ENCODE measurements at places on chromosomes 7 and 10.

- no peak for DNase-seq
These were observed 398.9 kb downstream of the ADRA2A start for GRCh38 chr10:111475720-111476119.

DNA sequence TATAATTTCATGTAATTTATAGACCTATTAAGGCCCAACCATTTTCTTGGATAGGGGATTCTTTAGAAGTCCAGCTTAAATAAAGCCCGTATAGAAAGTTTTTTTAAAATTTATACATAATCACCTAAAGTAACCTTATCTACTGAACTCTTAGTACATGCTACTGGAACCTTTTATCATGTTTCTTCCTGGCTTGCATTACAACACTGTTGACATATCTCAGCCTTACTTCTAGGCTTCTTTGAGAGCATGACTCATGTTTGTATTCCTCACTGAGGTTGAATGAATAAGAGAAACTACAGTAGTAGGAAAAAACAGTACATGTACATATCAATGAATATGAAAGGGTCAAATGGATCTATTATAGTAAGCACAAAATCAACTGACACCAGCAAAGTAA is 8.2 kb upstream of the MAGI2 start:
- no peak for DNase-seq

- no peak for DNase-seq
These were observed 27.5 kb upstream of the SMARCD3 start for GRCh38 chr7:151275813-151276577.

- DNase-seq: no peak
These were observed 45.1 kb downstream of the ZNF248 start for GRCh38 chr10:37812290-37812689.

DNA sequence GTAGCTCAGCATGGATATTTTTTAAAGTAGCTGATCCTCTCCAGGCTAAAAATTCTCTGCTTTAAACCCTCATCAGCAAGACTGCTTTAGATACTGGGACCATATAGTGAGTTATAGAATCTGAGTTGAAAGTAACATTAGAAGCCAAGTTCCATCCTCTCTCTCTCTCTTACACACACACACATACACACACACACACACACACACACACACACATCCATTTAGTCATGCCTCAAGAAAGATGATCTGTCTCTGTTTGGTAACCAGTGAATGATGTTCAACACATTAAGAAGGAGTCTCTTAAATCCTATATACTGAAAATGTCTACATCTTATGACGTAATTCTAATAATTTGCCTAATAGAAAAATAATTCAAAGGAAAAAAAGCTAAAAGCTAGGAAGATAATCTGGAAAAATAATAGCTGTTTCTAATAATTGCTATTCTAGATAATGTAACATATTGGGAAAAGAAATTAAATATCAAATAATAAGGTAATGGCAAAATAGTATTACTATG is 16.9 kb upstream of the ATP6V0A4 start:
- no peak for DNase-seq

DNA sequence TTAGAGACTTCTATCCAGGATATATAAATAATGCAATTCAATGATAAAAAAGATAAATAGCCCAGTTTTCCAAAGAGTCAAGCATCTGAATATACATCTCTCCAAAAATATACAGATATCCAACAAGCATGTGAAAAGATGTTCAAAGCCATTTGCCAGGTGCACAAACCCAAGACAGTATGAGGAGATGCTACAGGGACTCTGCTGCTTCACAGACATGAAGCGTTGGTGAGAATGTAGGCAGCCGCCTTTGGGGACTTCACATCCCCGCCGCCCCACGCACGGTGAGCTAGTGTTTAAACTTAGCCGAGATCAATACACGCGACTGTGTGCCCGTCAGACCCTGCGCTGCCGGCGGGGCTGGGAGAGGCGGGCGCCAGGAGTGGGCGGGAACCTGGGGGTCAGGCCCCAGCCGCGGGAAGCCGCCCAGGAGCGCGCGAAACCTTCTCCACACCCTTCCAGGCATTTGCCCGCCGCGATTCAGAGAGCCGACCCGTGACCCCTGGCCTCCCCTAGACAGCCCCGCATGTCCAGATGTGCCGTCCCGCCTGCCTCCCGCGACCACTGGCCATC is 927 bp upstream of the ALOX5 start:
- DNase-seq: no peak
